ENCODE measurements at places on chromosomes 3 and 15.
A peak's percentile ranks its signal among the peaks of the same experiment; 100 is the strongest.

GRCh38 chr15:52309154-52309548 lies 13.5 kb upstream of the MYO5C start:
- DNase-seq = no peak

DNA sequence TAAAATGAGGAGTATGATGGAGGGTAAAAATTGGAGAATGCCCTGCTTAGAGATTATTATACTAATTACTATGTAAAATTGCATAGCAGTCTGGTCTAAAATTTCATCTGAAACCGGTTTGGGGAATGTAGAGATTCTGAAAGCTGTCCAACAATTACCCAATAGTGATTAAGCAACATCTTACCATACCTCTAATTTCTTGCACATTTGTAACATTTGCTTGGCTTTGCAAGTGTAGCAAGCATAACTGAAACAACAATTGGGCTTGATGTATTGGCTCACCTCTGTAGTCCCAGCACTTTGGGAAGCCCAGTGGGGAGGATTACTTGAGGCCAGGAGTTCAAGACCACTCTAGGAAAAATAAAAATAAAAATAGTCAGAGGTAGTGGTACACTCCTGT lies 17.4 kb downstream of the AADACL2 start:
- no peak for DNase-seq

DNA sequence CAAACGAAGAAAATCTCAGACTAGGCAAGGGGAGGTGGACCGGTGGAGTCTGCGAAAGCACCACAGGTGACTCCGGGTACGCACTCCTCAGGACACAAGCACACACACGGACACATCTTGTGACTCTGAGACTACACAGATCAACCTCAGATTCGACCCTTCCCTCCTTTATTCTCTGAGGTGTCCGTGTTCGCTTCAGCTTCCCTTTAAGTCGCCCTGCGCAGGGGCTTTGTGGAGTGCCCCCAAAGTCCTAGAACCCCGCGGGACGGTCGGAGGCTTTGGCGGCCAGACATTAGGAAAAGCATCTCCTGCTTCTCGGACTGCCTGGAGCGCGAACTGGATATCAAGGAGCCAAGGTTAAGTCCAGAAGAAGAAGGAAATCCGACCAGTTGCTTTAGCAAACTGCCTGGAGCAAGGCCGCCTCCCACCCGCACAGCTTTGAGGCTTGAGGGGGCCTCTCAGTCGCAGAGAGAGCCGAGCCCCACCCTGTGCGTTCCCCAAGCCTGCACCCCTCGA lies 730 bp downstream of the DGKG start:
- DNase-seq = no peak

GRCh38 chr3:167184511-167184910 lies 195.6 kb downstream of the ZBBX start:
- no peak for DNase-seq

DNA sequence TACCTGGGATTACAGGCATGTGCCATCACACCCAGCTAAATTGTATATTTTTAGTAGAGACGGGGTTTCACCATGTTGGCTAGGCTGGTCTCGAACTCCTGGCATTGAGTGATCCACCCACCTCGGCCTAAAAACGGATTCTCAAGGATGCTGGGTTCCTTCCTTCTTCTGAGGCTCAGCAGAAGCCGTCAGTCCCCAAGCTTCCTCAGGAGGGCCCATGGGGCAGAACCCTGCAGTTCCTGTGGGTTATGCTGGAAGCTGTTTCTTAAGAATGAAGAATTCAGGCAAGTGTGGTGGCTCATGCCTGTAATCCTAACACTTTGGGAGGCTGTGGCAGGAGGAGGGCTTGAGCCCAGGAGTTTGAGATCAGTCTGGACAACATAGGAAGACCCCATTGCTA lies 29.0 kb upstream of the ZNF710 start:
- DNase-seq = no peak

DNA sequence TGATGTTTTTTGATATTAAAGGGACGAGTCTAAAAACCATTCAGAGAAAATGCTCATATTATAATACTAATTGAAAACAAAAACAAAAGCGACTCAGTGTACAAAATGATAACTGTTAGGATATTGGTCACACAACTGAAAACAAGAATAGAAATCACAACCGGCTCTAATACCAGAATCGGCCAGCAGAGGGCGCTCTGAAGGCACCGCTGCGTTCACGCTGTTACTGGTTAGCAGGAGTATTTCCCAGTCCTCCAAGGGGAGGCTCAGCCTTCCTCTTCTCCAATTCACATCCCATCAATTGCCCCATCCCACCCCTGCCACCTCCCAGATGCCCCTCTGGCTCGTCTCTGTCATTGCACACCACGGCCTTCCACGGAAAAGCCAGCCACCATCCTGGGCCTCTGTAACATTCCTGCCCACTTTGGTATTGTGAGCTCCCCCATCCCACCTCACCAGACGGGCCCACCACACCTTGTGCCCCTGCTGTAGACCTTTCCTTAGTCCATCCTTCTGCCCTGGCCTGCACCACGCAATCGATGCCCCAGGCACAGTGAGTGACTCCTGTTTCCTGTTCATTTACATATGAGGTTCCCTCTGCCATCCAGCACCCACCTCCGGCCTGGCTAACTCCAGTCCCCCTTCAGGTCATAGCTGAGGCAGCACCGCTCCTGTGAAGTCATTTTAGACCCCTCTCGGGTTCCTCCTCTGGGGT lies 8.5 kb downstream of the FAM107A start:
- DNase-seq = peak; percentile 65

GRCh38 chr3:187261541-187261969 lies 30.0 kb downstream of the MASP1 start:
- DNase-seq = no peak

- DNase-seq = no peak
Measured at GRCh38 chr3:120420360-120420759, 30.4 kb downstream of the FSTL1 start.

All from stimulated activated CD4-positive, alpha-beta T cell treated with anti-CD3 and anti-CD28 coated beads, Interleukin-1b, Interleukin-23, amount 100 ng/mL, for 24 hours (primary cell).